HCEC 1CT (cell line): ENCODE measurements at places on chromosomes 13 and 19.

- DNase-seq: peak; percentile 59
Observed at GRCh38 chr19:54462655-54463530, 685 bp downstream of the LENG9 start.

DNA sequence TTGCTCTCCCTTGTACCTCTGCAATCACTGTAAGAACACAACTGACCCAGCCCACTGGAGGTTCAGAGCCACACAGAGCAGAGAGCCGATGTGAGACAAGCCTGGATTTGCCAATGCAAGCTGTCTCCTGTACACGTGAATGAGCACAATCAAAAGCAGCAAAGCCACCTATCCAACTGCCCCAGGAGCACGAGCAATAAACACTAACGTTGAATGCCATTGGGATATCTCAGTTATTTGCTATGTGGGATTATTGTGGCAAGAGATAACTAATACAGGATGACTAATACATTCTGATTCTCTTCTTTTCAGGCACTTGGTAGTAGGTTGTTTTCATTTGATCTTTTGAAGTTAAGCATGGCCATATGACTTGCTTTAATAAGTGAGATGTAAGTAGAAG lies 85.2 kb upstream of the FAM216B start:
- DNase-seq: peak; percentile 61

DNA sequence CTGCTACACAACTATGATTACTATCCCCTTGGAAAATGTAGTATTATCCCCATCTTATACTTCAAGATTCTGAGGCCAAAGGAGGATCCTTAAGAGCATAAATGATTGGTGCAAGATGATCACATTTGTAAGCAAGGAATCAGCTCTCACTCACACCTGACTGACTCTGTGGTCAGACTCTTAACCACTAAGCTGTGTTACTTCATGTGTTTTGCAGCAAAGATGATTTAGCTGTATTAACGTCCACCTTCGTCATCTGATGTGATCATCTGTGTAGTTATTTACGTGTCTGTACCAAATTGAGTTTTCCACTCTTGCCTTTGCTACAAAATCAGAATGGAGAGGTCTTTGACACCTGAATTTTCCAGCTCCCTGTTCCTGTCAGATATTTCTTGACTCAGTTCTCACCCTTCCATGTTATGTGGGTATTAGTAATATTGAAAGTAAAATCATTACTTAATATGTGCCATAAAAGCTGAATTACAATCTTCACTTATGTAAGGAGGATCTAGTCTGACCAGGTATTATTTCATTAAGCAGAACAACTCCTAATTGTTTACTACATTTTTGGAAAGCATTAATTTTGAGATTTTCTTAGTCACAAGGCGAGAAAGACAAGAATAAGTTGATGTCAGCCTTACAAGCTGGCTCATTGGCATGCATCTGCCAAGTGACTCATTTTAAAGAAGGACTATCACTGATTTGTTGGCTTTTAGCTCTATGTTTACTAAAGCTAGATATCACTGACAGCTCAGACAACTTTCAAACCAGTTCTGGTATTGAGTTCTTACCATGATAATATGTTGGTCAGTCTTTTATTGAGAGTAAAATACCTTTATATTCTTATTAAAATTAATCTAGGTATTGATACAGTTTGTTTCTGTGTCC lies 1279.8 kb upstream of the PCDH9 start:
- no peak for DNase-seq

GRCh38 chr19:31275068-31275334 lies 74.2 kb downstream of the TSHZ3 start:
- DNase-seq: no peak

GRCh38 chr13:100298691-100299090 lies 209.8 kb downstream of the PCCA start:
- DNase-seq: no peak

DNA sequence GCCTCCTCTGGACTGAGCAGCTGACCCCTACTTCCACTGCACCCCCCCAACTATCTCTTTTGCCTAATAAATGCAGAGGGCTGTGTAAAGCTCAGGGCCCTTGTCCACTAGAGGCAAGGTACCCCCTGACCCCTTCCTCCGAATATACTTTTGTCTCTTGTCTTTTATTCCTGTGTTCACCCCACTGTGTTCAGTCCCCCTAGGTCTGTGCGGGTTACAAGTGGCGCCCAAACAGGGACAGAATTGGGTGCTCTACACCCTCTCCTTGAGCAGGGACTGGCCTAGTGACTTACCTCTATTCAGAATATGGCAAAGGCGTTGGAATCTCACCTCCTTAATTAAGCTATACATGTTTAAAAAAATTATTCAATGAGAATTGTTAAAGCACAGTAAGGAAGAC lies 15.0 kb downstream of the ZNF350 start:
- no peak for DNase-seq

DNA sequence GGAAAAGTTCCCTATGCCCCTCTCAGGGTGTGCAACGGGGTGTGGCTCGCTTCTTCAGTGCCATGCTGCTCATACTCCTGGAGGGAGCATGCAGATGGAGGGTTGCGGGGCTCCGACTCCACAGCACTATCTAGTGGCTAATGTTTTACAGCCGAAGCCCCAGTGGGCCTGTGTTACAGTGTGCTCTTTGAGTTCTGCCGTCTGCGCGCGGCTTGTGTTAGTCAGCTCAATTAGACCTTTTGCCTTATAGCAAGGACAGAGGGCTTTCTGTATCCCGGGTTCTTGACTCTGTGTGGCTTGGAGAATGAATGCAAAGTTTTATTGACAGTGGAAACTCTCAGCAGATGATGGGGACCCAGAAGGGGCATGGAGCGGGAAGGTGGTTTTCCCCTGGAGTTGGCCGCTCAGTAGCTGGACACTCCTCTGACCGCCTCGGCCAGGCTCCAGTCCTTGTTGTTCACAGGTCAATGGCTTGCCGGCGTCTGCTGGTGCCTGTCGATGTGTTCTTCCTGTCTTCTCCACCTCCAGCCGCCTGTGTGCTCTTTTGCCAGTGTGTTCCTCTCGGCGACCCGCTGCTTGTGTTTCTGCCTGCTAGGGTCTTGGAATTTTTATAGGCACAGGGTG lies 383.4 kb downstream of the LMO7 start:
- DNase-seq: no peak

- no peak for DNase-seq
Observed at GRCh38 chr19:10291554-10292205, 1.9 kb downstream of the ICAM5 start.

GRCh38 chr19:30029721-30030510 lies 87.9 kb downstream of the URI1 start:
- DNase-seq: no peak

DNA sequence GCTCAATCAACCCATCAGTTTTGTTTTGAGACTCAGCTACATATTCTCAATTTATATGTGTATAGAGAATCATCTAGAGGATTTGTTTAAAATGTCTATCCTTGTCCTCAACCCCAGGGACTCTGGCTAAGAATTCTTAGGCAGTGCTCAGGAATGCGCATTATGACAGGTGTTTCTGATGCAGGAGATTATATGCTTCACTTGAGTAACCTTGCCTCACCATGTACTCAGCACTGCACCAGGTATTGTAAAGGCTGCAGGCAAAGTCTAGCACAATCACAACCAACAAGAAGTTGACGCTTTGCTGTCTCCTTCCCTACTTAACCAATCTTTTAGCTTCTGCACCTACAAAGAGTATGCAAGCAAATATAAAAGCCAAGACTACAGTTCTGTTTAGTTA lies 79.6 kb downstream of the LACC1 start:
- DNase-seq: no peak

DNA sequence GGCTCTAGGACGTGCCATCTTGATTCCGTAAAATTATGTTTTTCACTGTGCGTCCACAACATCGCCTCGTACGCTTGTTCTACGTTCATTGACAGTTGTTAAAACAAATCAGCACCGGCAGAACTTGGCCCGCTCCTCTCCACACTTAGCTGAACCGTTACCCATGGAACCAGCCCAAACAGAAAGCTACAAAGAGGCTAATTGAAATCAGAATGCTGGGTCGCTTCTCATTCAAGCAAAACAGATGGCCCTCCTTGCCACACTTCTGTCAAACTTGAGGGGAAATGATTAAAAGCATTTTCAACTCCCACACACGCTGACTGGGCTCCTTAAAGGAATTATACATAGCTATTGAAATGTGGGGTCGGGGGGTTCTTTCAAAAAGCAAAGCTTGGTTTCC lies 71.6 kb downstream of the TM9SF2 start:
- DNase-seq: no peak

GRCh38 chr19:36128392-36128736 lies 11.5 kb upstream of the CAPNS1 start:
- no peak for DNase-seq

DNA sequence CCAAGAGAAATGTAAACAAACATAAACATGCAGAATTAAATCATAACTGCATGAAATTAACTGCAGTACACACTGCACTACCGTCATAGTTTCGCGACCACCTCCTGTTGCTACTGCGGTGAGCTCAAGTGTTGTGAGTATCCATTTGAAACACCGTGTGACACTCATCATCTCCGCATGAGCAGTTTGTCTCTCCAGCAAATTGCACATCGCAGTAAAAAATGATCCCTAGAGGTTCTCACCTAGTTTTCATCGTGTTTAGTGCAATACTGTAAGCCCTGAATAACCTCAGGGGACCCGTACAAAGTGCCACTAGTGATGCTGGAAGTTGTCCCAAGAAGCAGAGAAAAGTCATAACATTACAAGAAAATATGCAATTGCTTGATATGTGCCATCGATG lies 147.7 kb downstream of the DPF1 start:
- DNase-seq: no peak

GRCh38 chr13:51623473-51623872 lies 39.2 kb downstream of the WDFY2 start:
- DNase-seq: peak; percentile 58

DNA sequence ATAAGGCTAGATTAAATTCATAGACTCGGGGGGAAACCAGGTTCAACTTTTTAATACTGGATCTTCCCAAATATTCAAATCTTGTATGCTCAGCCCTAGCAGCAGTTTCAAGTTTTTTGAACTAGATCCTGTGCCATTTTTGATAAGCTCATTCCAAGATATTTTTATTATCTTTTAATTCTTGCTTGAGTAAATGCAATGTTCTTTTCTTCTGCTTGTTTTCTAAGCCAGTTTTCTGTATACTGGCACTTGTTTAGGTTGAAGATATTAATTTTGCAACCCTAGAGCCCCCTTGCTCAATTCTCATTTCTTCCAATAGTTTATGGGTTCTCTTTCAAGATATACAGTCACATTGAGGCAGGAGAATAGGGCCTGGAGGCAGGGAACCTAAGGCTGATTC lies 13.1 kb upstream of the PNMA8C start:
- no peak for DNase-seq

- DNase-seq: no peak
Observed at GRCh38 chr13:25179832-25180774, 8.0 kb upstream of the AMER2 start.

DNA sequence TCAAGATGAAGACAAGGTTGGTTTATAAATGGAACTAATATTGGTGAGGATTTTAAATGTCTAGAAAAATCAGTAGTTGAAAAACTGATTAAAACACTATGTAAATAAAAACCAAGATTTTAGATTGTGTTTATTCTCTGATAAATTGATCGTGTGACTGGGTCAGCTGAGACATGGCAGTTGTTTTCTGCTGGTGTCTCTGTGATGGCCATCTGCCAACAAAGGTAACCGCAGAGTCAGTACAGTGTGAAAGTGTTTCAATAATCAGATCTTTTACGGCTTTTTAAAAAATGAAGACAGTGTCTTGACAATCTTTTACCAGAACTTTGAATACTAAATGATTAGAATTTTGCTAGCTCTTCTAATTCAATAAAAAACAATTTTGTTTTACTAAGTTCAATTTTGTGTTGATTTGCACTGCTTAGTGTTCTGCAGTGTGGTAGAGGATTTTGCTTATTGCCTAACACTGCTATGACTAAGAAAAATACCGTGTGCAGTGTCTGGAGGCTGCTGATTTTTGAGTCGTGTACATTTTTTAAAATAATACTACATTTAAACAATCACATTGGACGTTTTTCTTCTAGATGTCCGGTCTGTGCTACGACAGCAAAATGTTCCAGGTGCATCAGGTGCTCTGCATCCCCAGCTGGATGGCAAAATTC lies 32.7 kb upstream of the GPR183 start:
- DNase-seq: peak; percentile 47
